ENCODE measurements at places on chromosomes 12 and 14.

DNA sequence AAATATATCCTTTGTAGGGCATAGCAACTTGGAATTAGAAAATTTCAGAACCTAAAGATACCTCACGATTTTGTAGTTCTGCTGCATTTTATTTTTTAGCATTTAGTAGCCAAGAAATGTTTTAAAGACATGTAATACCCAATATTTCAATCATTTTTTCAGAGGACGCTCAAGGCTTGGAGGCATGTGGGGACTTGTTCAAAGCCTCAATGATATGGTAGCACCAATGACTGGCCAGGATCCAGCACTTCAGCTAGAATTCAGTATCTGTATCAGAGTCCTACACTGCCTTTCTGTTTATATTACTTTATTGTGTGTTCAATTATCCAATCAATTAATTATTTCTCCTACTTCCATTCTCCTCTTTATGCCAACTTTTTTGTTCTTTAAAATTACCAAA lies 154.8 kb upstream of the NEDD1 start:
- H3K27me3 ChIP-seq = no peaks in the 10 kb centered on the region
- H3K4me1 ChIP-seq = no peaks in the 10 kb centered on the region
- H3K36me3 ChIP-seq = no peaks in the 10 kb centered on the region
- H3K27ac ChIP-seq = no peak overlapping the region
- no peak overlapping the region for H3K4me3 ChIP-seq

DNA sequence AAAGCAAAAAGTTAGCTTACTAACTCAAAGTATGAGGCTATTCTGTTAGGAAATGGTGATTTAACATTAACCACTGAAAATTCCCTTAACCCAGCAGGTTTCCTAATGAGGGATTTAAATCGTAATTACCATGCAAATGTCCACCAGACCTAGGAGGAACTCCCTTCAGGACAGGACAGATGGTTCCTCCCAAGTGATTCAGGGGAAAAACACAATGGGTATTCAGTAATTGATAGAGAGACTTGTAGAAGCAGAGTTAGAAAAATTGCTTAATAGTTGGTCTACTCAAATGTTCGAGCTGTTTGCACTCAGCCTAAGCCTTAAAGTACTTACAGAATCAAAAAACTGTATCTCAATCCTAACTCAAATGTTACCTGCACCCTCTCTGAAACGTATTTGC lies 21.6 kb downstream of the RERGL start:
- no peaks in the 10 kb centered on the region for H3K36me3 ChIP-seq
- H3K4me3 ChIP-seq = no peak overlapping the region
- H3K4me1 ChIP-seq = no peaks in the 10 kb centered on the region
- no peak for DNase-seq

GRCh38 chr14:92953526-92953925 lies 30.6 kb downstream of the CHGA start:
- H3K27me3 ChIP-seq = no peaks in the 10 kb centered on the region
- H3K27ac ChIP-seq = no peak overlapping the region
- no peaks in the 10 kb centered on the region for H3K36me3 ChIP-seq
- H3K4me1 ChIP-seq = no peaks in the 10 kb centered on the region
- DNase-seq = no peak

- H3K27ac ChIP-seq = no peak overlapping the region
- H3K4me3 ChIP-seq = no peak overlapping the region
- H3K27me3 ChIP-seq = no peaks in the 10 kb centered on the region
- DNase-seq = no peak
- no peaks in the 10 kb centered on the region for H3K4me1 ChIP-seq
These were observed 1957.4 kb upstream of the SEL1L start for GRCh38 chr14:83491091-83491490.

- H3K4me3 ChIP-seq = peak overlapping the region; percentile 96
- peak; percentile 86 for DNase-seq
- no peaks in the 10 kb centered on the region for H3K27me3 ChIP-seq
- peak overlapping the region; percentile 96 for H3K27ac ChIP-seq
These were observed 804 bp downstream of the GAPDH start for GRCh38 chr12:6534945-6535696.

- no peaks in the 10 kb centered on the region for H3K36me3 ChIP-seq
- peak overlapping the region; percentile 4 for H3K27ac ChIP-seq
- DNase-seq = peak; percentile 60
- peak overlapping the region; percentile 27 for H3K4me3 ChIP-seq
- no peaks in the 10 kb centered on the region for H3K27me3 ChIP-seq
- peaks cover 23% of the 10 kb centered on the region for H3K4me1 ChIP-seq
These were observed 88.4 kb downstream of the TMCC3 start for GRCh38 chr12:94561943-94562411.

GRCh38 chr12:3795066-3795465 lies 42.2 kb upstream of the CRACR2A start:
- H3K27ac ChIP-seq = no peak overlapping the region
- no peak for DNase-seq
- no peak overlapping the region for H3K4me3 ChIP-seq
- no peaks in the 10 kb centered on the region for H3K36me3 ChIP-seq
- no peaks in the 10 kb centered on the region for H3K4me1 ChIP-seq

GRCh38 chr12:51717326-51717925 lies 126.4 kb downstream of the SCN8A start:
- no peaks in the 10 kb centered on the region for H3K27me3 ChIP-seq
- H3K4me1 ChIP-seq = no peaks in the 10 kb centered on the region
- no peak overlapping the region for H3K27ac ChIP-seq

- no peaks in the 10 kb centered on the region for H3K4me1 ChIP-seq
- no peak overlapping the region for H3K27ac ChIP-seq
- no peaks in the 10 kb centered on the region for H3K27me3 ChIP-seq
- no peak overlapping the region for H3K4me3 ChIP-seq
These were observed 40.4 kb downstream of the SFSWAP start for GRCh38 chr12:131751335-131751734.

GRCh38 chr12:8156416-8156815 lies 399 bp upstream of the ZNF705A start:
- no peak for DNase-seq
- H3K27ac ChIP-seq = no peak overlapping the region
- H3K4me1 ChIP-seq = no peaks in the 10 kb centered on the region
- no peaks in the 10 kb centered on the region for H3K36me3 ChIP-seq
- no peak overlapping the region for H3K4me3 ChIP-seq
- no peaks in the 10 kb centered on the region for H3K27me3 ChIP-seq

GRCh38 chr14:92328664-92329255 lies 5.8 kb downstream of the SLC24A4 start:
- H3K27ac ChIP-seq = no peak overlapping the region
- no peaks in the 10 kb centered on the region for H3K36me3 ChIP-seq
- no peaks in the 10 kb centered on the region for H3K4me1 ChIP-seq
- no peaks in the 10 kb centered on the region for H3K27me3 ChIP-seq

DNA sequence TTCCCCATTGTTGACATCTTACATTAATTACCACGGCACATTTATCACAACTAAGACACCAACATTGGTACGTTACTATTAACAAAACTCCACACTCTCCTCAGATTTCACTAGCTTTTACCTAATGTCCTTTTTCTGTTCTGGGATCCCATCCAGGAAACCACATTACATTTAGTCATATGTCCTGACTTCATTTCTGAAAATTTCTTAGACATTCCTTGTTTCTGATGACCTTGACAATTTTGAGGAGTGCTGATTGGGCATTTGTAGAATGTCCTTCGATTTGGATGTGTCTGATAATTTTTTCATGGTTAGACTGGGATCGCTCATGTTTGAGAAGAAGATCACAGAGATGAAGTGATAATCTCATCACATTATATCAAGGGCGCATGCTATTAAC lies 34.6 kb upstream of the ACSM4 start:
- H3K36me3 ChIP-seq = no peaks in the 10 kb centered on the region
- no peaks in the 10 kb centered on the region for H3K27me3 ChIP-seq
- H3K27ac ChIP-seq = no peak overlapping the region
- DNase-seq = no peak
- H3K4me1 ChIP-seq = no peaks in the 10 kb centered on the region
- no peak overlapping the region for H3K4me3 ChIP-seq

DNA sequence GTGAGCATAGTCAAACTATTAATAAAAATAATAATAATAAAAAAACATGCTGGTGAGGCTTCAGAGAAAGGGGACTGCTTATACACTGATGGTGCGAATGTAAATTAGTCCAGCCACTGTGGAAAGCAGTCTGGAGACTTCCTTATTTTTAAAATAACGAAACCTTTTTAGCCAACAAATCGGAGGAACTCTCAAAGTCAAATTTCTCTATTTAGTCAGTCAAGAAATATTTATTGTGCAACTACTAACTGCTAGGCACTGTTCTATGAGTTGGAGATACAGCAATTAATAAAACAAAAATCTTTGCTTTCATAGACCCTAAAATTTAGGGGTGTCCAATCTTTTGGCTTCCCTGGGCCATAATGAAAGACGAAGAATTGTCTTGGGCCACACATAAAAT lies 10.8 kb downstream of the TAOK3 start:
- H3K4me1 ChIP-seq = peaks cover 28% of the 10 kb centered on the region
- no peak overlapping the region for H3K4me3 ChIP-seq
- no peak for DNase-seq
- H3K27me3 ChIP-seq = no peaks in the 10 kb centered on the region
- no peaks in the 10 kb centered on the region for H3K36me3 ChIP-seq

DNA sequence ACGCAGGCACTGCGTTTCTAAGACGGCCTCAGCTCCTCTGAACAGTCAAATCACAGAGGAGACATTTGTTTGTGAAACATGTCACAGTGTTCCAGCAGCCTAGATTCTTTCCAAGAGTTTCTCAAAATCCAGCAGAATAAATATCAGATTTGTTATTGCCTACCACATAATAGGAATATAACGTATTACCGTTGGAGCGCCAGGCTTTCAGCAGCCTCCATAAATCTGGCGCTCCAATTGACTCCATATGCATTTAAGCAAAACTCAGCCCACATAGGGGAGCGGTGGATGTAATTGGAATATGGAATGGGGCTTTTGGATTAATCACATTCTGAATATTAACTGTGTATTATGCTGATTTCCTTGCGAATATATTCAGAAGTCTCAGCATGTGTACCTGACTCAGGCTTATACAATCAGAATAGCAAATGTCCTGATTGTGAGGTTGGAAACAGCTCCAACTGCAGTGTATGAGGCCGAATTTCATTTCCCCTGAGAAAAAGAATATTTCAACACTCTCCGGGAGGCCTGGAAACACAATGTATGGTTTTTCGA lies 174.0 kb downstream of the ASCL4 start:
- H3K27ac ChIP-seq = no peak overlapping the region
- no peak overlapping the region for H3K4me3 ChIP-seq
- no peak for DNase-seq

DNA sequence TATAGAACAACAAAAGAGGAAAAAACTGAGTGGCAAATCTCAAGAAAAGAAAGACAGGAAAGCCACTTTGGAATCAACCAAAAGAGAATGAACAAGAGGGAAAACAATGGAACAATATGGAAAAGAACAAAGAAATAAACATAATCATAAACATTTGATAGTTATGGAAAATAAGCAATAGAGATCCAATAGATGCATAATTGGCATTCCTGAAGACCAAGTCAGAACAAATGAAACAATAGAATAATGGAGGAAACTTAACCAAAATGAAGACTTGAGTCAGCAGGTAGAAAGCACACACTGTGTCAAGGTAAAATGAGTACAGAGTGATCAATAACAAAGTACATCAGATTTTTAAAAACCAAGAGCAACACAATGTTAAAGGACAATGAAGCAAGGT lies 10.1 kb upstream of the RPS6KA5 start:
- no peaks in the 10 kb centered on the region for H3K27me3 ChIP-seq
- no peak overlapping the region for H3K4me3 ChIP-seq
- no peak overlapping the region for H3K27ac ChIP-seq
- no peaks in the 10 kb centered on the region for H3K4me1 ChIP-seq

- peak; percentile 86 for DNase-seq
- H3K36me3 ChIP-seq = no peaks in the 10 kb centered on the region
- H3K27me3 ChIP-seq = no peaks in the 10 kb centered on the region
- H3K27ac ChIP-seq = no peak overlapping the region
- H3K4me1 ChIP-seq = no peaks in the 10 kb centered on the region
- no peak overlapping the region for H3K4me3 ChIP-seq
These were observed 238.5 kb downstream of the CACNA1C start for GRCh38 chr12:2291182-2291832.
